Ecto neural progenitor cell (in vitro differentiated cells): ENCODE measurements at places on chromosomes 1 and 21.

DNA sequence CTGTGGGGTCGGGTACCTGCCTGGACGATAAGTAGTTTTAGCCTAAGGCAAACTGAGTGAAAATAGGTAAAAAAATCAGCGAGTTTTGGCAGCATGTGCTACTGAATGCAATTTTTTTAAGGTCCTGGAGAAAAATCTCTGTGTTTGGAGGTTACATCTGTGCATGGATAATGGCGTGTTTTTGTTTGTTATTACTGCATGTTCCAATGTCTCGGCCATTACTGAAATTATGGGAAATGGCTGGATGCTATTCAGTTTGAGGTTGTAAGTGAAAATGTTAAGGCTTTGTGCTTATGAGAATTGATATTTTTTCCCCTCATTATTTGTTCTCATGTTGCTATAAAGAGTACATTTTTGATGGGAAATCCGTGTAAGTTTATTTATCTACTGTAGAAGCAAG is 441.7 kb downstream of the PRDM2 start:
- DNase-seq = no peak

DNA sequence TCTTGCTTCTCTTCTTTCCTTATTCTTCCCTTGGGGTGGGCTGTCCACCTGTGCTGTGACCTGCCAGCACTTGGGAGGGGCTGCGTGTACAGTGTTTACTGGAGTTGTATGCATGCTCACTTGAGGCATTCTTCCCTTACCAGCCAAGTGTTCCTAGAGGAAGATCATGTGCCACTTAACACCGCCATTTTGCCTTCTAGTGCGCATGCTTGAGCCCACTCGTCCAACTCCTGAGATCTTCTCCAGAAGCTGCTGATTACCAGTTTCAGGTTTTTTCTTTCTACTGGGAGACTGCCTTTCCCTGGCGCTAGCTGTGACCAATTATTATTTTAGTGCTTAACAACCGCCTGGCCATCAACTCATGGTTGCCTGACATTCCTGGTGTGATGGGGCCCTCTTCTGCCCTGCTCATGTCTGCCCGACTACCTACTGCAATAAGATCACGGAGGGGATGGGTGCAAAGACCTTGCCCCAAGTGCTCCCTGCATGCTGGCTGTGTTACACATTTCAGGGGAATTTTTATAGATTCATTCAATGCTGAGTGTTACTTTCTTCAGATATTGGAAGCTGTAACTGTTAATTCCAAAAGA is 74.2 kb upstream of the B3GALT5 start:
- DNase-seq = no peak

DNA sequence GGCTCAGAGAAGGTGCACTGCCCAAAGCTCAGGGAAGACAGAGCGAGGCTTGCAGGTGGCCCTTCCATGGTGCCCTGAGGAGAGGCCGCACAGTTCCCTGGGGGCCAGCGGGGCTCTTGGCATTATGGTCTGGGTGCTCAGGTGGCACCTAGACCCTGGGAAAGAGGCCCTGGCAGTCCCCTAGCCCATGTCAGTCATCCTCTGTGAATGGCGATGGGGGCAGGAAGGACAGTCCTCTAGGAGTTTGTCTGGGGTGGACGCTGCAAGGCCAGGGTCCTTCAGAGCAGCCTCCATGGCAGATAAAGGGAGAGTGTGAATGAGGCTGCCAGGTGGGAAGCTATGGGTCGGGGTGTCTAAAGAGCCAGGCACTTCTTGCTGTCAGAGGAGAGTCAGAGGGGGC is 345.9 kb upstream of the VAMP3 start:
- no peak for DNase-seq

GRCh38 chr1:31799196-31799894 is 16.5 kb downstream of the SPOCD1 start:
- peak; percentile 52 for DNase-seq

DNA sequence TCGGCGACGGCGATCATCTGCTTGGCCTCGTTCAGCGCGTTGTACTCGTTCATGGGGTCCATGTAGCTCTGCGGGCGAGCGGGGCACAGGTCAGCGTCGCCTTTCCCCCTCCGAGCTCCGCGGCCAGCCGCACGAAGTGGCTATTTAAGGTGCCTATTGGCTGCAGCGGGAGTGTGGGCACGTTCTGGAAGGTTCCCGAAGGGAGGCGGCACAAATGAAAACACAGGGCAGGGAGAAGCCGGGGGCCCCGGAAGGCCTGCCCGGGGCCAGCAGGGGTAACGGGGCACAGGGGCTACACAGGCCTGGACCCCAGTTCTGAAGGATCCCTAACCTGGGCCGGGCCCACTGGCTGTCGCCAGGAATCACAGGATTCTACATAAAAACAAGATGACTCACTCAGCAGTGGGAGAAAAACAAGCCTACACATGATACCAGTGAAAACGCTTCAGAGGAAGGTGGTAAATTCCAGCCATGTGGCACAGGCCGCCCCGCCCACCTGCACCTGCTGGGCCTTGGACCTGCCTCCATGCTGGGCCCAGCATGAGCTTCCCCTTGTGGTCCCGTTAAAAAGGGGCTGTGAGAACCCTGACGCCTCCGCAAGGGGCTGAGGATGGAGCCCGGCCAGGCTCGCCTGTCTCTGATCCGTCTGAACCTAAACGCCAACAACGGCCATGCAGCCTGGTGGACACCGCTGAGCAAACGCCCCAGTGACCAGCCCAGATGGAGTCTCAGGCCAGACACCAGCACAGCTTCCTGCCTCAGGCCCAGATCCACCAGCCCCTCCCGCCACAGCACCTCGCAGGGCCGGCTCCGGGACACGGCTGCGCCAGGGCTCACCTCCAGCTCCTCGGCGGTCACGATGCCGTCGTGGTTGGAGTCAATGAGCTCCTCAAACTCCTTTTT is 3.9 kb upstream of the TNFRSF4 start:
- DNase-seq = no peak

GRCh38 chr1:65942476-65942875 is 149.8 kb downstream of the PDE4B start:
- no peak for DNase-seq

- DNase-seq = no peak
These were observed 316.3 kb downstream of the TGFB2 start for GRCh38 chr1:218661411-218661810.

- no peak for DNase-seq
These were observed 12.4 kb upstream of the POFUT2 start for GRCh38 chr21:45299864-45300785.

- DNase-seq = no peak
These were observed 152.8 kb downstream of the PPP1R12B start for GRCh38 chr1:202501281-202501680.

DNA sequence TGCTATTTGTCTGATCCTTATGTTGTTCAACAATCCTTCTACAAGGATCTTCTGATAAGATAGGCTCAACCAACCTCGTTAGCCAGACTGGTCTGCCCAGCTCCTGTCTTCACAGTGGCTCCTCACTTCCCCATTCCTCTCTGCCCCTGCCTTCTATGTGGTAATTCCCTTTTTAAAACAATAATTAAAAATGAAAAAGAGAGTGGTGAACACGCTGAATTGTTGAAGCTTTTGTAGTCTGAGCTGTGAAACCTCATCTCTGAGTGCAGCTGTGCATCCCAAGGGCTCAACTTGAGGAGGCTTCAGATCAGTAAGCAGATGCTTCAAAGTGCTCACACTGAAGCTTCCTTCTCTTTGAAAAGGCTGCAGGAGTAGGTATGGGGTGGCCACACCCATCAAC is 70.7 kb upstream of the JUN start:
- no peak for DNase-seq

GRCh38 chr21:41764558-41765419 is 2.1 kb downstream of the RIPK4 start:
- DNase-seq = no peak

DNA sequence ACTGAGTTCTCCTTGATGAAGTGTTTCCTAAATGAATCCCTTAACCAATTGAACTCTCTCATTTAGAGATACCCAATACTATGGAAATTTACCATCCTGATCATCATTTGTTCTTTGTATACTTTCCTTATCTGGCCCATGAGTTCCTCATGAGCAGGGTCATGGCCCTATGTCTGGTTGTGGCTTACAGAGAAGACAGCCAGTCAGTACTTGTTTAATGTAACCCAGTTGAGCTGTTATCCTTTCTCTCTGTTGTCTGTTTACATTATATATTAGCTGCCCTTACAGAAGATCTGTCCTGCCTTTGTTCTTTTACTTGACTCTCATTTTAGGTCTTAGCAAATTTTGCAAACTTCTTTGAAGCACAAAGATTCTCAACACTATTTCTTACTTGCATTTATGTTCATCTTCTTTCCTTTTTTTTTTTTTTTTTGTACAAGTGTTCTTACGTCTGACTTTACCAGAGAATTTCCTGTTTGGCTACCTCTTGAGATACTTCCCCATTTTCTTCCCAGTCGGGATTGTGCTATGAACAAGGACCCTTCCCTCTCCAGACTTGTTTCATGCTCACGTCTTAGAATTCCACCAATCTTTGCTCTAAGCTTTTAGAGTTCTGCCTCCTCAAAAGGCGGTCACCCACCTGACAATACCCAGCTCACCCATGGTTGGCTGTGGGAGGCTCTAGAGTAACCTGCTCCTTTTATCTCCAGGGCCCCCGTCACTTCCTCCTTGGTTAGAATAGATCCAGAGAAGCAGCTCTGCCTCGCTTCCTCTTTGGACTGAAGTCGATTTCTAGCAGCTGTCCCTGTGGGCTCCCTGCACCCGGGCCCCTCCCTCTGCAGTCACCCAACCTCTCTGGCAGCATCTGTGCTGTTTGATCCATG is 53.6 kb upstream of the RUNX1 start:
- DNase-seq = no peak

DNA sequence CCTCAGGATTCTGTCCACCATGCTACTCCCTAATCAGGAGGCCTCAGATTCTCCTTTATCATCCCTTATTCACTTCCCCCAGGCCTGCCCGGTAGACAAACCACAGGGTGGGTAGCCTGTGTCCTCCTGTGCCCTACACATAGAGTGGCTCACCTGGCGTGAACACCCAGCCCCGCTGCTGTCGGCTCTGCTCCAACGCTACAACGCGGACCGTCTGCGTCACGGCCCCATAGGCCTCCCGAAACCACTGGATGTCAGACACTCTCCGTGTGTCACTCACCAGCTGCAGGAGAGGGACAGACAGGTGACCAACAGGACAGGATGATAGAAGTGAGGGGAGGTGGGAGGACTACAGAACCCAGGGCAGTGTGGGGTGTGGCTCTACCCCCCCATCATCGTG is 10.3 kb downstream of the PMVK start:
- no peak for DNase-seq

GRCh38 chr1:165287329-165287728 is 69.2 kb downstream of the LMX1A start:
- no peak for DNase-seq

DNA sequence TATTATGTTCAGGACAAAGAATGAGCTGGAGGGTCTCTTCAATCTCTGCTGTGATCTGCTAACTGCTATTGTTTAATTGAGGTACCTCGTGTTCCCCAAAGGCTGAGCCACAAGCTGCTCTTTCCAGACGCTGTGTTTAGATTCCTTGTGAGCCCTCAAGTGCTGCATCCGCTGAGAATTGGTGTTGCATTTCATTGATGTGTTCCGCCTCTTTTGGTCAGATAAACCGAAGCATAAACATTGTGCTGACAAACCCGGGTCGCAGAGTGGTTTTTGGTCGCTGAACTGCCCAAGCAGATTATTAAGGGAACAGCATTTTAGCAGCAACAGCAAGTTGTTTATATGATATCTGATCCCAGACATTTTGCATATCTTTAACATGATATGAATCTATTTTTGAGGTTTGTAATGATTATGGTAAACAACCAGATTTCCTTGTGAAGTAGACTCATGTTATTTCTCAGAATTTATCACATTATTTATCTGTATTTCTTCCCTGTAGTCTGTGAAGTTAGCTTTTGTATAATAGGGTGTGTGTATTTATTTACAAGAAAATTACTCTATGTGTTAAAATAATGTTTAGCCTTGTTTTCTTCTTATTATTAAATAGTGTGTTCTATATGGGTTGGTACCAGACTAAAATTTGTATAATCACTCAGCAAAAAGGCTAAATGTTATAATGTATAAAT is 217.2 kb upstream of the C1orf105 start:
- DNase-seq = no peak

DNA sequence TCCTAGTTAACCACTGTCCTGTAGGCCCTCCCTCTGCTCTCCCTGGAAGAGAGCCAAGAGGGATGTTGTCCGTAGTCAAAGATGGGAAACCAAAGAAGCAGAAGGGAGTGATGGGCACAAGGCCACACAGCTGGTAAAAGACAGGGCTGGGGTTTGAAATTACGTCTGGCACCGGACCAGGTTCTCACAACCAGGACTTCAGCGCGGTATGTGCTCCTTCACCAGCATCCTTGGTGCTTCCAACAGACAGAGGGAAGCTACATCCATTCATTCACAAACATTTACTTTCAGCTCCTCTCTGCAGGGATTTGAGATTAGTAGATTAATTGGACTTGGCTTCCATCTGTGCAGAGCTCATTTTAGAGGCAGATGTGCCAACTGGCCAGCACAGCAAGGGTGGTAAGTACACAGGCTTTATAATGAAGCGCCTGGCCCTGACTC is 191.2 kb downstream of the TRABD2B start:
- DNase-seq = no peak

DNA sequence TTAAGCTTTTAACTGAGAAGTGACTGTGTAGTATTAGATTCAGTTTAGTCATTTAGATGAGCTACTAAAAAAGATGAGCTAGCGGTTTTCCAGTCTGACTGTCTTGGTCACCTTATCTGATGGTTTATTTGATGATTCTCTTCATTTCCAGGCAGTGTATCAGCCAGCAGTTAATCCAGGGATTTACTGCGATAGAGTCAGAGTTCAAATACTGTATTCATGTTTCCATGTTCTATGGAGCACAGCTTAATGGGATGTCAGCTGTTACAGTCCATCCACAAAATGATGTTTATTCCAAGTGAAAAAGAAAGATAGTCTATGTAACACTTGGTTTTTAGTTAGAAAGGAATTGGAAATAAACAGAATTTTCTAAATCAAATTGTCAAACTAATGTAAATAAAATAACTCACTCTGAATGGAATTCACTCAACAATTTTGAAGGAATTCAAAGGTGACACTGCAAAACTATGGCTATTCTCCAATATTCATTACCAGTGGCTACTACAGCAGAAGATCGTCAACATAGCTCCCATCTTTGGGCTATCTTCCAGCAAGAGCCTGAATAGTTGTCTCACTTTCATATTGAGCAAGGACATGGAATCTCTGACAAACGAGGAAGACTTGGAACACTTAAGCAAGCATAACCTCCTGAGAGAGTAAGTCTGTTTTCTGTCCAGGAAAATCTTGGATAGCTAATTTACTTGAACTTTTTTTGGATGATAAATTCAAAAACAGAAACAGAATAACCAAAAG is 54.6 kb upstream of the DPT start:
- no peak for DNase-seq

GRCh38 chr1:156540955-156541354 is 31.4 kb downstream of the IQGAP3 start:
- DNase-seq = no peak

DNA sequence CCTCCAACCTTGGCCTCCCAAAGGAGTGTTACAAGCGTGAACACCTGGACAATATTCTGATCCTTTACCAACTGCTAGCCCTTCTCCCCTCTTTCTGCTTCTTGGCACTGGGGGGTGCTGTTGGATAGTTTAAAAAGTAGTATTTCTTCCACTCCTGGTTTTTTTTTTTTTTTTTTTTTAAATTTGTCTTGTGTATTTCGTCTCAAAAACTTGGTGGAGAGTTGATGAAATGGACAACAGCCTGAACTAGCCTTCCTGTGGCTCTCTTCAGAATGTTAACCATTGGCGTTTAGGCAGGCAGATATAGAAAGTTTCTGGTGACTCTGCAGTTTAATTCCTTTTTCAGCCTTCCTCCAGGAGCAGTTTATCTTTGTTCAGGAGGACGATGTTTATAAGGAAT is 69.7 kb upstream of the USP24 start:
- no peak for DNase-seq
